ENCODE measurements at places on chromosomes 2 and 18.
A peak's percentile ranks its signal among the peaks of the same experiment; 100 is the strongest.

GRCh38 chr2:158973116-158973956 lies 4.9 kb downstream of the TANC1 start:
- DNase-seq: no peak

DNA sequence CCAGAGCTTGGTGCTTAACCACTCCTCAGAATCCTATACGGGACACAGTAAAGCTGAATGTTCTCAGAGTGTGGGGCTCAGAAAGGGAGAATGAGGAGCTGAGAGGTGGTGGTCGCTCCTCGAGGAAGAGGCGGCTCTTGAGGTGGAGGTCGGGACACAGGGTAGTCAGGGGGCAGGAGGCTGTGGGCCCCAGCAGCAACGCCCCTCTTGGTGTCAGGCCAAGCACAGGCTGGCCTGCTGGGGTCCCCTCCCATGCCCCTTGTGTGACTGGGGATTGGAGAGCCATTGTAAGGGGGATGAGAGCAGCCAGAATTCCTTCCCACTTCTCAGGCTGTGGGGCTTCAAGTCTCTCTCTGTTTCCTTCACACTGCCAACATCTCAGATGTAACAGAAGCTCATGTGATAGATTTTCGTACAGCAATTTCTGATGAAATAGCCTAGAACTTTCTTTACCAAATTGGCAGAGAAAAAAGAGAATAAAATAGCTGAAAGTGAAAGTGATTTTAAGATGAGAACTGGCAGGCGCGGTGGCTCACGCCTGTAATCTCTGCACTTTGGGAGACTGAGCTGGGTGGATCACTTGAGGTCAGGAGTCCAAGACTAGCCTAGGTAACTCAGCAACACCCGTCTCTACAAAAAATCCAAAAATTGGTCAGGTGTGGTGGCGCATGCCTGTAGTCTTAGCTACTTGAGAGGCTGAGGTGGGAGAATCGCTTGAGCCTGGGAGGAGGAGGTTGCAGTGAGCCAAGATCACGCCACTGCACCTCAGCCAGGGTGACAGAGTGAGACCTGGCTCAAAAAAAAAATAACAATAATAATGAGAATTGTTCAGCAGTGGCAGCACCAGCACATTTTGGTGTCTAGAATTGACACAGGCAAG lies 61.1 kb upstream of the RPL31 start:
- DNase-seq: peak; percentile 25

GRCh38 chr2:98909317-98910211 lies 26.5 kb downstream of the CRACDL start:
- no peak for DNase-seq

DNA sequence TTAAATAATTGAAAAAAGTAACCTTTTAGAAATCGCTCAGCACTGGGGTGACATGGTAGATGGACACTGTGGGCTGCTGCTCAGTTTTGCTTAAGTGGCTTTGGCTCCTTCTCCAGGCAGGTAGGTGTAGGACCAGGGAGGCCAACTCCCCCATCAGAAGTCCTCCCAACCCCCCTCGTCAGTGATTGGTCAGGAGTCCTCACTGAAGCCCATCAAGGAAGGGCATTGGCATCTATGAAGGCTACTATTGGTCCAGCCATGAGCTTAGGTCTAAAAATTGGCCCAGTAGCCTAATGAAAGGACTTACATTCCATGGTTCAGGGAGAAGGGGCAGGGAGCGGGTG lies 34.7 kb downstream of the ST3GAL5 start:
- DNase-seq: no peak

DNA sequence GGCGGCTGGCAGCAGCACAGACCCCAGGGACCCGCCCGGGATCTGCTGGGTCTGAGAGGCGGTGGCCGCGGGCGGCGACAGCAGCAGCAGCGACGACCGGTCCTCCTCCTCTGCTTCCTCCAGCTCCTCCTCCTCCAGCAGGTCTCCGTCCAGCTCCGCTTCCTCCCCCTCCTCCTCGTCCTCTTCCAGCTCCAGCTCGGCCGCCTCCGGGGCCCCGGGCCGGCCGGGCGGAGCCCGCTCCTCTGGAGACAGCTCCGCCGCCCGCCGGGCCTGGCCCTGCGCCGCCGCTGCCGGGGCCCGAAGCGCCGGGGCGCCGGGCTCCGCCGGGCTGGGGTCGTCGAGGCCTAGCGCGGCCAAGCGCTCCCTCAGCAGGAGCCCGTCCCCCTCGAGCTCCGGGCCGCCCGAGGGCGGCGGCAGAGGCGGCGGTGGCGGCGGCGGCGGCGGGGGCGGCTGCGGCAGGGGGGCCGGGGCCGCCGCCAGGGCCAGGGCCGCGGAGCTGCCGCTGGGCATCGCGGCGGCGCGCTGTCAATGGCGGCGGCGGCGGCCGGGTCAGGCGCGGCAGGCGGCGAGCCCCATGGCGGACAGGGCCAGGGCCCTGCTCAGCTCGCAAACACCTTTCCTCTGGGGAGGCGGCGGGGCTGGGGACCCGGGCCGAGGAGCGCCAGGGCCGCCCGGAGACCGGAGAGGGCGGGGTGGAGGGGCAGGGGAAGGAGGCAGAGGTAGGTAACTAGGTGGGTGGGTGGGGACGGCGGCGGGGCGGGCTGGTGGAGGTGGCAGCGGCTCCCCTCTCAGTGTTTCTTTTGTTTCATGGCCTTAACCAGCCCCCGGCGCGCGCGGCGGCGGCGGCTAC lies 445 bp downstream of the MEX3C start:
- DNase-seq: peak; percentile 11

GRCh38 chr2:149536649-149537048 lies 50.9 kb downstream of the MMADHC start:
- DNase-seq: no peak

- DNase-seq: no peak
Measured at GRCh38 chr2:48851161-48851560, 95.6 kb upstream of the LHCGR start.

DNA sequence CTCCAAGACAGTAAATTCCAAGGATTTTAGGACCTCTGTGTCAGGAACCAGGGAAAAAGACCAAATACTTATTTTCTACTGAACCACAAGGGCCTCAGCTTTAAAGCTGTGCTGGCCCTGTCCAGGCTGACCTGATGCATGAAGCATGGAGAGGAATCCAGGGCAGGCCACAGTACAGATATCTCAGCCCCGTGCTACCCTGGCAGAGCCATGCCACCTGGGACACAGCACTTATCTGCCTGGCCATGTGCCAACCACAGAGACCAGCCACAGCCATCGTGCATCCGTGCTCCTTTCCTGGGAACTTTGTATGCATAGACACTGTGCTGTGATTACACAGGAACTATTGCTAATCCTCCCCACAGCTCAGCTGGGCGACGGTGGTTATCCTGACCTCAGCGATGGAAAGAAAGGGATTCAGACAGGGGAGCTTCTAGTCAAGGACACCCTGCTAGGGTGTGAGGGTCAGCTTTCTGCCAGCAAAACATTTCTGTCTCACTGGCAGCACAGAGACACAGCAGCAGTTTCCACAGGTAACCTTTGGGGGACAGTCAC lies 687.4 kb upstream of the ID2 start:
- DNase-seq: no peak

DNA sequence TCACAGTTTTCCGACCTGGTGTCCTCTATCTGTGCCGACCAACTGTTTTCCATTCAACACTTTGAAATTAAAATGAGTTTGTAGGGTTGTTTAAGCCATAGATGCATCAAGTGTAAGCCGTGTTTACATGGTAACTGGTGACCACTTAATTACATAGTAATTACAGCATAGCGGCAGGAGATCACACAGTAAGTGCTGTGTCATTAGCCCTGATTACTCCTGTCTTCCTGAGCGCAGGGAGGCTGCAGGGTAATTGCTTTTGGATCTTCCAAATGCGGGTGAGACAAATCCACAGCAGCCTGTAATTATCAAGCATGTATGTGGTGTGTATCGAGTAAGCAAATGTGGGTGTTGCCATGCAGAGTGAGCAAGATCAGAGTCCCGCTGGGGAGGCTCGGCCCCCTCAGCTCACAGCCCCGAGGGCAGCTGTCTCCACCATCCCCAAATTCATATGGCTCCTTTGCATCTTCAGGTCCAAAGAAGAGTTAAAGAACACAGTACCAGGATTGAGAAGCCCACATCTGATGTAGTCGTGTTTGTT lies 71.5 kb upstream of the HDAC4 start:
- no peak for DNase-seq

DNA sequence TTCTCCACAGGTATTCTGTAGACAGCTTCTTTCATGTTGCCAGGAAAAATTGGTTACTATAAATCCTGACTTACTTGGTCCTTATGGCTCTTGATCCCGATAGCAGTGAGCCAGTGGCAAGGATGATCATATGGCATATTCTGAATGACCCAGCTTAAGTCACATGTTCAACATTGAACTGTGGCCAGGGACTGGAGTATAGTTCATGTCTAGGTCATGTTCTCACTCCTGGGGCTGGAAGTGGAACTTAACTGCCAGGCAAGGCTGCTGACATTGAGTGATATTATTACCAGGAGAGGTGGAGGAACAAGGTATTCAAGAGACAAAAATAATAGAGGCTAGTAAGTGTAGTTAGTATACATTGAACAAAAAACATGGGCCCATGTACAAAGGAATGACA lies 26.2 kb downstream of the R3HDM1 start:
- DNase-seq: no peak

DNA sequence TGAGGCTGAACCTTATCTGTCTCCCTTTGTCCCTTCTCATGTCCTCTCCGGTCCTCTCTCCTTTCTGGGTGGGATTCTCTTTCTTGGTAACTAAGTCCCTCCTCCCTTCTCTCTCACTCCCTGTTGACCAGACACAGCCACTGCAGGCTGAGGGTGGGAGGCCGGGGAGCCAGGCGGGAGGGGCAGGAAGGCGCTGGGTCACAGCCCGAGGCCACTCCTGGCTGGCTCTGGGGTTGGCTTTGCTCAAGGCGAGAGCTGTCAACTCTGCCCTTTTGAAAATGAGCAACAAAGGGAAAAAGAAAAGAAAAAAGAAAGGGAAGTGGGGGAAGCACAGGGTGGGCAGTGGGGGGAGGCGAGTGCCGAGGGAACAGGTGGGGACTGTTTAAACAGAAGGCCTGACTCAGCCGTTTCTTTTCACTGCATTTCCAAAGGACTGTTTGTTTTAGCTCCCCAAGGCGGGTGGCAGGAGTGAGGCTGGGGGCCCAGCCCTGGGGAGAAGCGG lies 70.5 kb upstream of the IGFBP5 start:
- DNase-seq: no peak

DNA sequence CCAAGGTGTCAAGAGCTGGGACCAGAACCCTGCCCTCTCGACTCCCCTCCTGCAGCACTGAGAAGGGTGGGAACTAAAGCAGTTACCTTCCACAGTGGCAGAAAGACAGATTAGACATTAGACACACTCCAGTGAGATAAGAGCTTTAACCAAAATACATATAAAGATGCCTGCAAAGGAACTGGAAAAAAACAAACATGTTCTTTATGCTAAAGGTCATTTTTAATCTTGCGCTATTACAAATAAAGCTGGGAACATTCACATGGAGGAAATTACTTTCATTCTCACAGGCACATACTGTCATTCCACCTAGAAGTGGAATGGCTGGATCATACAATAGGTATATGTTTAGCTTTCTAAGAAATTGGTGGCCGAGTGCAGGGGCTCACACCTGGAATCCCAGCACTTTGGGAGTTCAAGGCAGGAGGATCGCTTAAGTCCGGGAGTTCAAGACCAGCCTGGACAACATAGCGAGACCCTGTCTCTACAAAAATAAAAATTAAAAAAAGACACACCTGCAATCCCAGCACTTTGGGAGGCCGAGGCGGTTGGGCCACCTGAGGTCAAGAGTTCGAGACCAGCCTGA lies 41.9 kb downstream of the C2orf76 start:
- DNase-seq: no peak

DNA sequence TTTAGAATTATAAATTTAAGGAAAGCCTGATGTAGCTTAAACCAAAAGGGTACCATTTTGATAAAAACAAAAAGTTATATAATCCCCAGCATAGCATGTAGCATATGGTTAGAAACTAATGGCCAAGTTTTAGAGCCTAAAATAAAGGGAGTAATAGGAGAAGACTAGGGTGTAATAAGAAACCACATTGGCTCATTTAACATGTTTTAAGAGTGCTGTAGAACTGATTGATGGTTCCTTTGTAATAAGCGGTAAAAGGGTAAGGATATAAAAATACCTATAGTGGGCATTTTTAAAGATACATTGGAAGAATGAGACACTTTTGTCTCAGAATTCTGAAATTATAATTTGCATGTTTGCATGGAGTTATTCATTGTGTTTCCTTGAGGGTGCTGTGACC lies 1.9 kb downstream of the PSMA8 start:
- no peak for DNase-seq

DNA sequence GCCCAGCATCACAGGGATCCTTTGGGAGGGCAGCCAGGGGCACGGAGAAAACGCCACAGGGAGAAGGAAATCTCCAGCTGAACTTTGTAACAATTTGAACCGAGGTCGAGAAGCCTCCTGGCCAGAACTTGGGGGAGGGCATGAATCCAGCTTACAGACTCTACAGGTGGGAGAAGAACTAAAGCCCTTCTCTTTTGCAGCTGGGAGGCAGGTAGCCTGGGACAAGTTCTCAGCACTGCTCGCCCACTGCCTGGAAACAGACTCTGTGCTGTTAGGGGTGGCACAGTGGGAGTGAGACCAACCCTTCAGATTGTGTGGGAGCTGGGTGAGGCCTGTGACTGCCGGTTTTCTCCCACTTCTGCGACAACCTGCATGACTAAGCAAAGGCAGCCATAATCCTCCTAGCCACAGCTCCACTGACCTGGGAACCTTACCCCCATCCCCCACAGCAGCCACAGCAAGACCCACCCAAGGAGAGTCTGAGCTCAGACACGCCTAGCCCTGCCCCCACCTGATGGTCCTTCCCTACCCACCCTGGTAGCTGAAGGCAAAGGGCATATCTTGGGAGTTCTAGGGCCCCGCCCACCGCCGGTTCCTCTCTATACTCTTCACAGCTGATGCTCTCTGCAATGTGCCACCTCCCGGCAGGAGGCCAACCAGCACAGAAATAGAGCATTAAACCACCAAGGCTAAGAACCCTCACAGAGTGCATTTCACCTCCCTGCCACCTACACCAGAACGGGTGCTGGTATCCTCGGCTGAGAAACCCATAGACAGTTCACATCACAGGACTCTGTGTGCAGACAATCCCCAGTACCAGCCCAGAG lies 136.0 kb upstream of the SIX2 start:
- no peak for DNase-seq
